ENCODE measurements at places on chromosomes 4 and X.

DNA sequence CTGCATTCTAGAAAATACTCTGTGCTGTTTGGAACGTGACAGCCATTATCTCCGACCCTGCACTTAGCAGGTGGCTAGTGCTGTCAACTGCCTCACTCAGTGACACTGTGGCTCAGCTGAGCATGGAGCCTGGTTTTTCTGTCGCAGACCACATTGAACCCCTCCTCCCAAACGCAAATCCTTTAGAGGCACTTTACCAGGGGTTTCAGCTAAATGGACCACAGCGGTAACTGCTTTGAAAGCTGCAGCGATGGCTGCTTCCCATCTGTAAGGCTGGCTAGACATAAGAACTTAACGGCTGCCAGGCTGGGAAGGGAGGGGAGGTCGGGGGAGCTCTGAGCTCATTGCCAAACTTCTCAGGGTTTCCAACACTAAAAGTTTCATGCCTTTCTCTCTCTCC lies 8.1 kb downstream of the SLC34A2 start:
- no peak for DNase-seq

DNA sequence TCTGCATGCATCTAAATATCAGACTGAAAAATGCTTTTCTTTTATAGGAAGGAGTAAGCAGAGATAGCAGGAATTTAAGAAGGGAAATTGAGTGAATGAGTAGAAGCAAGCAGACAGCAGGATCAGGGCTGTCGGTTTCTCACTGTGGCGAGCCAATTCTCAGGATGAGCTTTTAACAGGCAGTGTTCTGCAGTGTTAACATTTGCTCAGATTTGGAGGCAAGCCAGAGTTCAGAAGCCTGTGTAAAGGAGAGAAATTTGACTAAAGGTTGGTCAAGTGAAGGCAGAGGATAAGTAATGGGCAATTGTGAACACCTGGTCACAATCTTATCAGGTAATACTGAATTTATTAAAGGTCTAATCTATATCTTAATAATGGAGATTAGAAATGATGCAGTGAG lies 133.3 kb upstream of the MAGEB16 start:
- DNase-seq: no peak

GRCh38 chr4:146072376-146072775 lies 103.1 kb upstream of the LSM6 start:
- no peak for DNase-seq

GRCh38 chrX:109374262-109374960 lies 107.5 kb downstream of the GUCY2F start:
- DNase-seq: no peak

DNA sequence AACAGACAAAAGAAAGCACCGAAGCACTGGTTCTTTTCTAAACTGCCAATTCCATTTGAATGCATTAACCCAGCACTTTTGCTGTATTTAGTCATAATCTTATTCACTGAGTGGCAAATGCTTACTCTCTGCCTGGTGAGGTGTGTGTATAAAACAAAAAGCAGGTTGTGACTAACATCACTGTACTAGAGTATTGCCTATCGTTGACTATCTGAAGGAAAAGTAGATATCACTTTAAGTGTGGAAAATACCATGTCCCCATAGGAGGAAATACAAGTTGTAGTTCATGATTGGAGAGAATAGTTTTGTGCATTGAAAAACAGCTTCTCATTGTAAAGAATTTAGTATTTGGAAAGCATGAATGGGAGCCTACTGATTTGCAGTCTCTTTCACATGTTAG lies 2.7 kb downstream of the PDLIM5 start:
- DNase-seq: no peak

Measured in stimulated activated CD4-positive, alpha-beta T cell treated with anti-CD3 and anti-CD28 coated beads, Interleukin-2, amount 100 ng/mL, for 48 hours (primary cell).